Central memory CD4-positive, alpha-beta T cell (primary cell): ENCODE measurements at places on chromosomes 7 and 10.
A peak's percentile ranks its signal among the peaks of the same experiment; 100 is the strongest.

- DNase-seq, result no peak
These were observed 98.3 kb downstream of the MKLN1 start for GRCh38 chr7:131425992-131426391.

GRCh38 chr7:42883950-42884349, 27.9 kb downstream of the C7orf25 start:
- DNase-seq, result no peak

DNA sequence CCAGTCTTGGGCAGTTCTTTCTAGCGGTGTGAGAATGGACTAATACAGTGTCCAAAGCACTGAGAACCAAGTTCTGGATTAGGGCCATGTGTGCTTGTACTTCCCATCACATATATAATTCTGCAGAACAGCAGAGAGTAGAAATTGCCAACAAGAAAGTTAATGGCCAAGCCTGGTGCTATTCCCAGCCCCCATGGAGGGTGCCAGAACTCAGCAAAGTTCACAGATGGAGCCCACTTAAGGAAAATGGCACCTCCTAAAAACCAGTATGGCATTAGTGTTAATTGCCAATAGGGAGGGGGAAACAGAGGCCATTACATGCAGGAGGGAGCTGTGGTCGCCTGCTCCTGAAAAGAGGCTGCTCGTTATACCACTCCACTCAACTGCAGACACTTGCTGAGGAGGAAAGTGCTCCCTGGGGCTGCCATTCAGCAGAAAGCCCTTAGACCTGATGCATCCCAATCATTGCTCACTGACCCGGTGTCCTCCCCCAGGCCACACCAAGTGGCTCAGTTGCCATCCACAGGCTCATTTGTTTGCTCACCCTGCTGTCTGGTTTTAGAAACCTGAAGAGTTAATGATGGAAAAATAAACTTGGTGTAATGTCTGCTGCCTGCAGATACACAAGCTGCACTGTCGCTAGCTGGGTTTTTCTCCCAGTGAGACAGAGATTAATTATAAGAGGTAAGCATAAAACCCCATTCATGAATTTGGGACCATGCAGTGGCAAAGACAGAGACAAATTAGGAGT, 280.6 kb downstream of the GFRA1 start:
- no peak for DNase-seq

DNA sequence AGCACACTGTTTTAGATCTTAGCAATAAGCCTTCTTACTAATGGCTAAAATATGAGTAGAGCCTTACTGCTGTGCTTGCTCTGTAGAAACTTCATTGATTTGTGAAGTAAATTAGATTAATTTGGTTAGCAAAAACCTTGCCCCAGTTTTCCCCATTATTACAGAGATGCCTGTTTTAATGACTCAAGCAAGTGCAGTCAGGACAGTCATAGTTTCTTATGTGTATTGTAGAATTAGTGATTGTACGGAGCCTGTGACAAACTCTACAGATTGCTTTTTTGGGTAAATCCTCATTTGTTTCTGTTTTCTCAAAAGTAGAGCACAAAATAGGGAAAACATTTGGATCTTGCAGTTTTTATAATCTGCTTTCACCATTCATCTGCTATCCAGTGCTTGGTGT, 7.0 kb downstream of the TAX1BP1 start:
- no peak for DNase-seq

- no peak for DNase-seq
These were observed 60.2 kb downstream of the THNSL1 start for GRCh38 chr10:25076506-25077177.

DNA sequence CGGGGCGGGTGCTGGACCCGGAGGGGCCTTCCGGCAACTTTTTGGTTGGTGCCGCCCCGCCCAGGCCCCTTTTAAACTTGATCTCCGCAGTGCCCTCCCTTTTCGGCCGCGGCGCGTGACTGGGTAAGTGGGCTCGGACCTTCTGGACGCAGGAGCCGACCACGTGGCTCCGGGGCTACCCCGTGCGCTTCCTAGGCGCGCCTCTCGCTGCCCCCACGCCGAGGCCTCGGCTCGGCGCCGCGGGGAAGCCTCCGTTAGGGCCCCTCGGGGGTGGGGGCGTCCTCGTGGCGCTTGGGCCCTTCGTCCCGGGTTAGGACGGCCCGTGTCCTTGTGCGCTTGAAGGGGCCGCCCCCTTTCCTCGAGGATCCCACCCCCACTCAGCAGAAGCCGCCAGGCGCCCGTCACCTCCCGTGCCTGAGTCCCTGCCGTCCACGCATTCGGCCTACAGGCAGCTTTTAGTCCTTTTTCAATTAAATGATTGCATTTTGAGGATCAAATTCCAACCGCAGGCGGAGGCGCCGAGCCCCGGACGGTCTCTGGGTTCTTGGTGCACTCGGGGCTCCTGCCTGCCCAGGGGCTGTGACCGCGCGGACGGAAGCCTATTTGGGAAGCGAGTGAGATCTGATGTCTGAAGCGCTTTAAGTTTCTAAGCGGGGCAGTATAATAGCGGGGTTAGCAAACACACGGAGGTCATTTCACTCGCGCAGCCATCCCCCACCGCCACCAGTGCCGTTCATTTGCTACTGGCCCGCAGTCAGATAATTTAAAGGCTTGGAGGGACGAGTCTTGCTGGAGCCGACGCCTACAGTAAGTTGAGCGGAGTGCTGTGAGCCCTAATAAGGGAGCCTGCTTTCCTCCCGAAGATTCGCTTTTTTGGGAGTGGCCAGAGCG, 31.8 kb upstream of the TOMM7 start:
- peak; percentile 72 for DNase-seq

DNA sequence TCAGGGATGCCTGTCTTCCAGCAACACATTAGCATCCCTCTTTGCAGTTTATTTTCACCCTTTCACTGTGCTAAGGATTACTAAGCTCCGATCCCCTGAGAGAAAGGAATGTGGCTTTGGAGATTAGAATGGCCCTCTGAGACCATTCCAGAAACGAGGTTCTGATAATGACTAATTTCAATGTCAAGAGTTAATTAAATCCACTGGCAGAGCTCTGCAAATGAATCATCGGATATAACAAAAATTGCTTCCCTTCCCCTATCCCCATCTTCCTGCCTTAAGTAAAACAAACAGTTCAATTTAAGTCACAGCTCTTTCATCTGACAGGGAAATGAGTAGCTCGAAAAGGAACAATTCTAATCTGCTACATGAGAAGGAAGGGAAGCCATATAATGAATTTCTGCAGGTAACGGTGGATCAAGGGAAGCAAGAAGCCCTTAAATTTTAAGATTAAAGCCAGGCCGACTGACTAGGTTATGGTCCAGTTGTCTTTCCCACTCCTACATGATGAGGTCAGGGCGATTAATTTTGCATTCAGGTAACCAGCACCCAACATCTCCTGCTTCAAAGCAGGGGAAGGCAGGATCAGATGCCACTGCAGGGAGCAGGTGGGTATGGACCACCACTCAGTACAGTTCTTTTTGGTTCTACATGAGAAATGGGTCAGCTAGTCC, 50.5 kb downstream of the MALSU1 start:
- DNase-seq, result no peak

DNA sequence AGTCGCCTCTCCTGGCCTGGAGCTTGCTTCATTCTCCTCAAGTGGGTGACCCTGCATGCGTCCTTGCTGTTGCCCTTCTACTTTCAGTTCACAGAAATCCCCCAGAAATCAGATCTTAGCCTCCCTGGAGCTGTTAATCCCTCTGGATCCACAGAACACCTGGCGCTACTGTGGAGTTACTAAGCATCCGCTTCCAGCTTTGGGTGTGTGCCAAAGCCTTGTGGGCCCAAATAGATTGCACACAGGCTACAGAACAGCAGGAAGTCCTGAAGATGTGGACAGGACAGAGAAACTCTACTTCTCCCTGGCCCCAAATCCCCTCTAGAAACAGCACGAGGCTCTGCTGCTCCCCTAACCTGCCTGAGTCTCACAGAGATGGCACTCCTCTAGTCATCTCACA, 36.6 kb upstream of the PDLIM1 start:
- DNase-seq, result no peak

DNA sequence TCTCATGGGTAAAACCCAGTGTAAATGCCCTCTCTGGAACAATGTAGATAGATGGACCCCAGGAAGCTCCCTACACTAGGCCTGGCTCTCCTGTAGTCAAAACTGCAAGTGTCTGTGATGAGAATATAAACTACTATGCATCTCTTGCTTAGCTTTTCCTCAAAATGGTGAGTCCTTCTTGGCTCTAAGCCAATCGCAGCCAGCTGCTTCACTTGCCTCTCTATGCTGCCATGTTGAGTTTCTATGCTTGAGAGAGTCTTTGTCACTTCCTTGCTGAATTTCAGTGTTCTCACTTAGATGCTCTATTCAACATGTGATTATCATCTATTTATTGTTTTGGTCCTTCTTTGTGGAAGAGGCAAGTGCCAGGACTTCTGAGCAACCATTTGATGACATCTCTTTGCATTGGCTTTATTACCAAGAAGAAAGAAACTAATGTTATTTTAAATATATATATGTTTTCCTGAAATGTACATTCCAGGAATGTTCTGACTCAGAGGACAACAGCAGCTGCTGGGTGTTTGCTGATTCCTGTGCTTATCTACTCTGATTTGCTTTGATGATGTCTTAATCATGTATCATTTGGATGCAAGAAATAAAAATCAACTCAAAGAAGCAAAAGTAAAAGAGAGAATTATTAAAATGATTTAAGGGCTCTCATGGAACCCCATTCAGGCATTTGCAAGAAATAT, 16.6 kb downstream of the TAS2R40 start:
- no peak for DNase-seq

- DNase-seq, result no peak
These were observed 75.5 kb downstream of the BTRC start for GRCh38 chr10:101429423-101429822.

DNA sequence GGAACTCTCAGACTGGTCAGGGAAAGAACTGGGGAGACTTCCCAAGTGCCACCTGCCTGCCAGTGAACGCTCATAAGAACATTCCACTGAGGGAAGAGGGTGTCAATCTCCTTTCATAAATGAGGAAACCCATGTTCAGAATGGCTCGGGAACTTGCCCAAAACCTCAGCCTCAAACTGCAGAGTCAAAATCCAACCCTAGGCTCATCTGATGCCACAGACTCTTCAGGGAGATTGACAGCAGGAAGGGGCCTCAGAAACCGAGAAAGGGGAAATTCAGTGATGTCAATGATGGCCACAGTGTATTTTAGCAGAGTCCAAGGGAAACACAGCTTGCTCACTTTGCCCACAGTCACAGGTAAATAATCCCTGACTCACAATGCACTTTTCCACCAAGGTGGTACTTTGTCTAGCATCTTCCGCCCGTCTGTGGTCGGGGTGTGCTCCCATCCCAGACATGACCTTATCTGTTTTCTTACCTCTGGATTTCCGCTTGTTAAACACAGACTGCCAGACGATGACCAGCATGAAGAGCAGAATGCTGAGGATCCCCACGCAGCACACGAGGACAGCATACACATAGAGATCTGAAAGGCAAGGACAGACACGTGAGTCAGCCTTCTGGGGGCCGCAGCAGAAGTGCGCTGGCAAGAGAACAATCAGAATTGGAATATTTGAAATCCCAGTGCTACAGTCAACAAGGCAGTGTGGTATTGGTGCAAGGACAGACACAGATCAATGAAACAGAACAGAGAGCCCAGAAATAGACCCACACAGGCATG, 38.4 kb downstream of the VSTM4 start:
- DNase-seq, result no peak

DNA sequence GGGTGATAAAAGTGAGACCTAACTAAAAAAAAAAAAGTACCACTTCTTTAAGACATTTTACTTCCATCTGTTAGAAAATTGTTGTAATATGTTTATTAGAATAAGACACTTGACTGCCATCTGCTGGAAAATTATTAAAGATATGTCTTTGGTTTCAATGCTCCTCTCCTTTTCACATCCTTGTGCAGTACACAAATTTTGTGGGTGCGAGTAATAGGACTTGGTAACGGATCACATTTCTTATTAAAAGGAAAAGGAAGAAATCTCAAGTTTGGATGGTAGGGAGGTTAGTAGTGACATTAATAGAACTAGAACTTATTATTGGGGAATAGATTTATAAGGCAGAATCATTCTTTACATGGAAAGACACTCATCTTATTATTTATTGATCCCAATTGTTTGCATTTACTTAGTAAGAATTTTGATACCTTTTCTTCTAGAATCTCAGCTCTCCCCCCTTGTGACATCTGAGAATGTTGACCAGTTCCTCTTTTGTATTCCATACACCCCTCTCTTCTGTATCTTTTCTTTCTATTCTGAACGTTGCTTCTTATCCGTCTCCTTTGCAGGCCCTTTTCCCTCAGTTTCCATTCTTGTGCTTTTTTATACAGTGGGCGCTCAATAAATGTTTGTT, 43.0 kb upstream of the RPA3 start:
- DNase-seq, result peak; percentile 31

DNA sequence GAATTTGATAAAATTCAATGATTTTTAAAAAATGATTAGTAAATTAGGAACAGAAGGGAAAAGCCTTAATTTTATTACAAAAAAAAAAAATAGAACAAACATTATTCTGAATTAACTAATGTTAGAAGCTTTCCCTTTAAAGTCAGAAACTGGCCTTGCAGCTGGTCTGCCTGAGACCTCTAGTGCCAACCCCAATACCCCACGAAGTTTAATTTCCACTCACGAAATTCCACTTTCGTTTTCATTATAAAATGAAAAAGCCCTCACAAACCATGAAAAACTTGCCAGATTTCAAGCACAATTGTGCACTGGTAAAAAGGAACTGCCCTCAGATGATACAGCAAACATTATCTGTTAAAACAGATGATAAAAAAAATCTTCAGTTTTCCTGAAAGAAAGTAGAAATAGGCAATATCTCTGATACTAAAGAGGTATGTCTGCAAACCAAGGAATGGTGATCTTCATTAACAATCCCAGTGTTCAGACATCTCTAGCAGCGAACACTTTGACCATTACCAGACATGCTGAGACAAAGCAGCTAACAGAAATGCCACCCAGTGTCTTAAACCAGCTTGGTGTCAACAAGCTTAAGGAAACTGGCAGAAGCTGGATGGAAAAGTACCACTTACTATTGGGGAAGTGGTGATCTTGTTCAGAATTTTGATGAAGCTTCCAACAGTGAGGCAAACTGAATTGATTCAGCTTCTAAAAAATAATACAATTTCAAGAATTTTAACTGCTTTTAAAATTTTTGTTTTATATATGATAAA, 80.2 kb downstream of the PALS2 start:
- no peak for DNase-seq

DNA sequence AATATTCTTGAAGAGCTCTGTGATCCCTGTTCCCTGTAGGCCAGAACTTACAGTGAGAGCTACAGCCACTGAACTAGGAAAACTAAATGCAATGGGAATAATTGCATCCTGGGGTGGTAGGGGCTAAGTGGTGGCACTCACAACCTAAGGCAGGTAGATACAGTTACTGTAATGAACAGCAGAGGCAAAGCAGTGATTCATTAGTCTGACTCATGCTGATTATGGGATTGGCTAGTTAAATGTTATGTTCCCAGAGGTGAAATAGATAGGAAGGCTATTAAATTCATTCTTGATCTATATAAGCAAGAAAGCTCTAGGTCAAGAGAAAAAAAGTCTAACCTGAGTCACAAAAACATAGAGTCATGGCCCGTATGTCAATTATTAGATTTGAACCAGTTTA, 173.1 kb upstream of the MALRD1 start:
- no peak for DNase-seq

- no peak for DNase-seq
These were observed 29.0 kb downstream of the ZNRF2 start for GRCh38 chr7:30313348-30313747.

GRCh38 chr7:19304086-19304485, 158.9 kb upstream of the FERD3L start:
- no peak for DNase-seq

GRCh38 chr10:124600051-124600880, 138.6 kb downstream of the LHPP start:
- DNase-seq, result no peak

GRCh38 chr7:84219310-84219709, 24.7 kb upstream of the SEMA3A start:
- DNase-seq, result no peak

GRCh38 chr10:100631192-100631591, 95.4 kb downstream of the HIF1AN start:
- DNase-seq, result no peak
